ENCODE measurements at places on chromosomes 4 and X.
A peak's percentile ranks its signal among the peaks of the same experiment; 100 is the strongest.

- DNase-seq: no peak
Observed at GRCh38 chr4:158999849-159000248, 103.0 kb upstream of the RAPGEF2 start.

DNA sequence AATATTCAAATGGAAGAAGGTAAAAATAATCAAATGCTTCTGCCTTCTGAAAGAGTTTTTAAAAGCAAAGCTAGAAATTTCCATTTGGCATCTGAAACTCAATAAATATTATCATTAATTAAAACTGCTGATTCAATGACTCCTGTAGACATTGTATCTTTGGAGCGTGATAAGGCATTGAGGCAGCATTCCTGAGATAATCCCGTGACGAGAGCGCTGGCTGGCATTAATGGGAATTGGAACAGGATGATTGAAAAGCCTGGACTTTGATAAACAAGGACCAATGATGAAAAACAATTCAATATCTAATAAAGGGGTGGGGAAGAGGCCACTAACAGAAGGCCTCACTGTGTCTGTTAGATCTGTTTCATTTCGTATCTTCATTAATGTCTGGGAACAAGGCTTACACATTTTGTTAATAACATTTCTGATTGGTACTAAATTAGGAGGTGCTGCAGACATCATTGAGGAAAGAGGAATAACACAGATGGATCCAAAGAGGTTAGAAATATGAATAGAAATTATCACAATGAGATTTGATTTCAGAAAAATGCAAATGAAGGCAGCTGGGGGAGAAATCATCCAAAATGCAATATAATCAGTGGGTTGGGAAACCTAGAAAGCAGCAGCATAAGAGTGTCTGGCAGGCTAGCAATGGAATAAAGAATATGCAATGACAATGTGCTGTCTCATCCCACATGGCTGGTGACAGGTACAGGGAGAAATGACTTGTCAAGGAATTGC is 102.3 kb downstream of the SCD5 start:
- DNase-seq: no peak

- DNase-seq: no peak
Observed at GRCh38 chr4:180156684-180157083, 2086.5 kb upstream of the TENM3 start.

- DNase-seq: no peak
Observed at GRCh38 chrX:119809185-119809666, 17.8 kb upstream of the RPL39 start.

DNA sequence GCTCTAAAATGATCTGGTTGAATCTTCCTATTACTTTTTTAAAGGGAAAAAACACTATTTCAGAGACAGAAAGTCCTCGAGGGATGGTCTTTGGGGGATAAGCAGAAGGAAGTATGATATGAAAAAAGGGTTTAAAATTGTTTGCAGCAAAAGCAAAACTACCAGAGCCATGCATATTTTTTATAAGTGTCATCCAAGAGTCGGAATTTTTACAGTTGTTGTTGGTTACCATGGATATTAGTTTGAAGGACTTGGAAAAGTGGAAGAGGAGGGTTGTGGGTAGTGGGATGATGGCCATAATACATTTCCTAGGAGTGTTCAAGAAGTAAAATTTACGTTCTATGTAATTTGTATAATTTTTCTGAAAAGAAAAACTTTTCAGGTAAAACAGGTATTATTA is 134.4 kb downstream of the PCDH7 start:
- no peak for DNase-seq

DNA sequence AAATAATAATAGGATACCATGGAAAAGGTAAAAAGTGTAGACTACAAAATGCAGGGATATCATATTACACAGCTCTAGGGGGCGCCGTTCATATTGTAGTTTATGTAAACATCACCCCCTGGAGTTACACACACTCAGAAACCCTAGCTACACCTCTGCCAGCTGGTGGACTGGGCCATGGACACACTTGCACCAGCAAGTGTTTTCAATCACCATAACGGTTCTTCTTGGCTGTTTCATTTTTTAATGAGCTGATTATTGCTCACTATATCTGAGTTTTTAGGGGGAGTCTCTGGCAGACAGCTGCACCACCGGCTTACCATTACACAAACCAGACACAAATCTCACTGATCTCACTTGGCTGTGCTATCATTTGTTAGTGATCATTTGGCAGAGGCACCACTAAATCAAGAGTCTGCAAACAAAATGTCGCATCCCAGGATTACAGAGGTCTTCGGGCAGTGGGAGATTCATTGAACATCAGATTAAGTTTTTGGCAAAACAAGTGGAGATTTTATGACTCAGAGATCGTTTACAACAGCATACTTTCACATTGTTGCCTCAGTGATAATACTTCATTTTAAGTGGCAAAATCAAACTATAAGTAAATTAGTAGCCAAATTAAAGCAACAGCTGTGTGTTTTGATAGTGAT is 185.7 kb downstream of the UNC5C start:
- DNase-seq: peak; percentile 6

GRCh38 chr4:119794113-119794512 is 165.5 kb upstream of the PDE5A start:
- DNase-seq: no peak

DNA sequence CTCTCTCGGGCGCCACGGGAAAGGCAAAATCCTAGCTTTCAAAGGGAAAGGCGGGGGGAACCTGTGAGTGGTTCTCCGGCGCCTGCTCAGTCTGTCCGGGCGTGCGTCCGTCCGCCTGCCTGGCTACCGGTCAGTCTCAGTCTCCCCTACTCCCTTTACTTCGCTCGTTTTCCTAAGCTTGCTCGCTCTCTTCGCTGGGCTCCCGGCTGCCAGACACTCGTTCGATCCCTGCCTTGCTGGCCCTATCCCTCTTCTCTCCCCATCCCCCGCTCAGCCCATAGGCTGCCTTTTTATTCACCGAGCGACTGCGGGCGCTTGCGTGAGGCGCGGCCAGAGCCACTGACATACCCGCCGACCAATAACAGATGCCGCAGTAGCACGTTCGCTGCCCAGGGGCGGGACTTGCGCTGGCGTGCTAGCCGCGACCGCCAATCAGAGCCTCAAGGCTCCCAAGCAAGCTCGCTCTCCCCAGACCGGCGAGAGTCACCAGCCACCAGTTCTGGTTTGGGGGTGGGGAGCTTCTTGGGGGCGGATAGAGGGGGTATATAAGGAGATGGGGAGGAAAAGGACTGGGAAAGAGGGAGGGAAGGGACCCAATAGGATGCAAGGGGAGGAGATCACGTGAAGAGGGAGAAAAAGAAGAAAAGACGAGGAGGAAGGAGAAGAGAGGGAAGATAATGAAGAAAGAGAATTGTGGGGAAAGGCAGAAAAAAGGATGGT is 30.0 kb downstream of the ARHGEF9 start:
- DNase-seq: peak; percentile 73

DNA sequence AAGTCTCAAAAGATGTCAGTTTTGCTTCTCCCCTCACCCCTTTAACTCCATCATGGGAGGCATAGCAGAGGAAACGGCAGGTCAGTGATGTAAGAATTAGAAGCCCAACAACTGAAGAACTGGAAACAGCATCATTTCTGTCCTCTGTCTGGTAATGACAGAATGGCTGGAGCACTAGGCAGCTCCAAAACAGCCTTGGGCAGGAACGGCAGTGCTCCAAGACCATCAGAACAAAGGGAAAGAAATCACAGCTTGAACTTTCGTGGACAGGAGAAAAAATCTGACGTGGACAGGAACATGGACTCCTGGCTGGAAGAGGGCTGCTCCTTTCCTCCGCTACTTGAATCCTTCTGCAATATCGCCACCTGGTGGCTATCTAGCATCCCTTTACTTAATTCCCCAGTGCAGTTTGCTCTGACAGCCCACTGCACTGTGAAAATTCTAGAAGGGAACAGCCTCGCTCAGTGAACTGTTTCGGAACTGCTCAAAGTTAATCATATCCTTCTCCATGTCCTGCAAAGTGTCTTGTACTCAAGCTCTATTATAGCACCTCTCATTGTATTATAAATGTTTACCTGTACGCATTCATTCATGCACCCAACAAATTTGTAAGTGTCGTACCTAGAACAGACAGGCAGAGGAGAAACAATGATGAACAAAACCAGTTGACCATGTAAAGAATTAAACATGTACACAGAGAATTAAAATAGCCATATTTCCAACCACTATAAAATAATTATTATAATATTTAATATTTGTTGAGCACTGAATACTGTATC is 20.4 kb downstream of the SLC25A53 start:
- peak; percentile 9 for DNase-seq

GRCh38 chrX:110172215-110172614 is 145.7 kb downstream of the AMMECR1 start:
- no peak for DNase-seq

DNA sequence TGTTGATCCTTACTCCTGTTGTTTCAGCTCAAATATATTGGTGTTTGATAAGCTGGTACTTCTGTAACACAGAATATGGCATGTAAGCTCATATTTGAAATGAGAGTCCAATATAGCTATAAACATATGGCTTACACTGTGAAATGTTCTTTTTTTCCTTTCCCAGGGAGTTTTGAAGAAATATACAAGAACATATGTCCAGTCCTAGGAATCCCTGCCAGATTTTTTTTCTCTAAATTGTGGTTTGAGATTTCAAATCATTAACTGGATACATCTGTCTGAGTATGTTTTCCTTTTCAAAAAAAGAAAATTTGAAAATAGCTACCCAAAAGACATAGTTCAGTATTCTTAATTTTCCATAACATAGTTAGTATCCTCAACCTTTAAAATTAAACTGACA is 60.2 kb downstream of the HMGB2 start:
- no peak for DNase-seq

DNA sequence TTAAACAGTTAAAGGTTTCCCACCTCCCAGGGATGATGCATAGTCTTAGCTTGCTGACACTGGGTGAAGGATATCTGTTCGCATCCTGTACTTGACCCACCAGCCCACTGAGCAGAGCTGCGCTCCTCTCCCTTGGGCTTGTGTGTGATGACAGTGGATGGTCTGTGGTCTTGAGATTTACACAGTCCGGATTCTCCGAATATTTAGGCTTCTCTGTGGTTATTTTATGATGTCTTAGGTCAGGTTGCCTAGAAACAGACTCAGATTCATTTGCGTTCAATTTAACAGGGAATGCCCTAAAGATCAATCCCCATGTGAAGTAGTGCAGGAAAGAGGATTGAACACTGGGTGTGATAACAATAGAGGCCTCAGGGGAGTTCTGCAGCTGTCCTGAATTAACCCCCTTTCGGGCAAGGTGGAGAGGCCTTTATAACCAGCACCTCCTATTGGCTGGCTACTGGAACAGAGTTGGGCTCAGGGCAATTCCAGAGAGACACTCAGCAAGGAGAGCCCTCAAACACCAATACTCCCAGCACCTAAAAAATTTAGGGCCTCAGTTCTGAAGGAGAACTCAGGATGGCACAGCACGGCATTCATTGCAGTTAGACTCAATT is 653.2 kb upstream of the GALNT7 start:
- DNase-seq: no peak

GRCh38 chr4:155478336-155478835 is 101.6 kb upstream of the MAP9 start:
- DNase-seq: no peak

DNA sequence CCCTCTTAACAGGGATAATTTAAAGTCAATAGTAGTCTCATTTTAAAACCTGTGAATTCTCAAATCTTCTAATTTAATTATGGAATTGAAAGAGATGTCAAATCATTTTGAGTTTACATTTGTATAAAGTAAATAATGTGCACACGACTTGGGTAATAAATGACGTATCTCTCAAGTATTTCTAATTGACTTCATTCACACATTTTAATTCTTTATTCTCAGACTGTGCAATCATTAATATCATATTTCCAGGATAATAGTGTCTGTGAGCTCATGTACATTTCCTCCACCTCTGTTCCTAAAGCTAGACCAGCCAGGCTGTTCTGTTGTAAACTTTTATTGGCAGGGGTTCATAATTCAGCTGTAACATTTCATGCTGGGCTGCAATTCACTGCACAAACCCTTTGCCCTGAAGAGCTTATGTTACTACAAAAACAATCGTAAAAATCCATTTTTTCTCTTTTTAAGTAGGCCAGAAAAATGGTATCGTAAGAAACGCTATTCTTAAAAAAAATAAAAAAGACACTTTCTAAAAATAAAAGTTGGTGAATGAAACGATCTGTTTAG is 1103.1 kb upstream of the TENM3 start:
- no peak for DNase-seq

GRCh38 chr4:40837094-40837870 is 87.5 kb downstream of the NSUN7 start:
- DNase-seq: peak; percentile 69

- no peak for DNase-seq
Observed at GRCh38 chr4:187268940-187269339, 545.3 kb upstream of the FAT1 start.
